ENCODE measurements at places on chromosomes 7 and 10.

GRCh38 chr7:81956520-81956919, 186.7 kb upstream of the HGF start:
- no peak for DNase-seq

DNA sequence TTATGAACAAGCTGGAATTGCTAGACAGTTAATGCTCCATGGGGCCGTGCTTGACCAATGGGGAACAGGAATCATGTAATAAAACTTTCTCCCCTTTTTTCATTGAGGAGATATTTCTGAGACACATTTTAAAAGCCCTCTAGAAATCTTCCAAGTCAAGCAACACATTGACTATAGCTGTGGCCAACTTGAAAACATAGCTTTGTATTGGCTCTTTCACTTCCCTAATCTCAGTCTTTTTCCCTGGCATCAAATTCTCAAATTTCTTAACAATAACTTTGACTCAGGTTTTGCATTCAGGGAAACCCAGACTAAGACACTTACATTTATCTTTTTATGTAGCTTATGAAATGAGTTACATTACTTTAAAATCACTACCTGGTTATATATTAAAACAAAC, 947.1 kb upstream of the MBL2 start:
- no peak for DNase-seq

- DNase-seq, result no peak
These were observed 351.2 kb downstream of the GFRA1 start for GRCh38 chr10:115921795-115922194.

DNA sequence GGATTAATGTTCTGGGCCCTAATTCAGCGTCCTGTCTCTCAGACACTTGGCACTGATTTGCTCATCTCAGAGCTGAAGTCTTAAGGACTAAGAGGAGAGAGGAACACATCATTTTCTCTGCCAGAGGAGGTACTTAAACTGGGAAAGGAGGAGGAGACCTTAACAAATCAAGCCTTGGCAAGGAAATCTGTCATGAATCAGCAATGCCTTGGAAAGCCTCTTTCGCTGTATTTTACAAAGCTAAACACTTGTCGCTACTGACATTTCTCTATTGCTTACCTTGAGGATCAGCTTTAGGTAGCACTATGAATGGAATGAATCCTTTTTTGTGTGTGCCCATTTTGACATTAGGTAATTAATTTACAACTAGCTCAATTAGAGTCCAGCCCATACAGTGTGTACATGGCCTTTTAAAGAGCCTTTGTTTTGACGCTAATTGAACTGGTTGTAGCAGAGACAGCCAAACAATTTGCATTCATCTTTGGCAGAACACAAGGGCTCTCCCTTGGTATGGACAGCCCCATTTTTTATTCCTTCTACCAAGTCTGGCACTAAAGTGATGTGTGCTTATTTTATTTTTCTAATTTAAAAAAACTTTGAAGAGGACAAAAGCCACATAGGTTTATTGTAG, 37.4 kb downstream of the AUTS2 start:
- DNase-seq, result no peak

- no peak for DNase-seq
These were observed 133.5 kb downstream of the BUB3 start for GRCh38 chr10:123287594-123288247.

All from esophagus squamous epithelium (tissue), 5 donors.